ENCODE measurements at places on chromosomes 5 and 9.

DNA sequence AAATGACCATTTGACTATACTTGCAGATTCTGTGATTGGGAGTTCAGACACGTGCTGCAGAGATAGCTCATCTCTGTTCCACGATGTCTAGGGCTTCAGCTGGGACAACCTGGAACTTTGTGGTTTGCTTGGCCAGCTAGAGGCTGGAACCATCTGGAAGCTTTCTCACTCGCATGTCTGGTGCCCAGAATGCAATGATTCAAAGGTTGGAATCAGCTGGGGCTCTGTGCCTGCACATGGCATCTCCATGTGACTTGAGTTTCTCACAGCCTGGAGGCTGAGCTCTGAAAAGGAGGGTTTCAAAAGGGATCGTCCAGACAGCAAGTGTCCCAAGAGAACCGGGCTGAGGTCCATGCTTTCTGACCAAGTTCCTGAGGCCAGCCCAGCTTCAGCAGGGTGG, 465.2 kb downstream of the GADD45G start:
- no peak for DNase-seq

- no peak for DNase-seq
These were observed 14.2 kb downstream of the AHRR start for GRCh38 chr5:335740-336038.

DNA sequence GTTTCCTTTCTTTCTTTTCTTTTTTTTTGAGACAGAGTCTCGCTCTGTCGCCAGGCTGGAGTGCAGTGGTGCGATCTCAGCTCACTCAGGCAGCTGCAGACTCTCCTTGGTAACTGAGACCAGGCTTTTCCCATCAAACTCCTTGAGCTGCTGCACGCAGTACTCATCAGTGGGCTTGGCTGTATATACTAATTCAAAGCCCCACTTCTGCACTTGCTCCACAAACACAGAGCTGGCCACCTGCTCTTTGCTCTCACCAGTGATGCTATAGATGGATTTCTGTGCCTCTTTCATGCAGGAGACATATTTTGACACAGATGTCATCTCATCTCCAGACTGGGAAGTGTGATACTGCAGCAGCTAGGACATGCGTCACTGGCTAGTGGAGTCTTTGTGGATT, 252.7 kb downstream of the AP3B1 start:
- DNase-seq, result no peak

- DNase-seq, result peak; percentile 27
These were observed 14.4 kb downstream of the FGD3 start for GRCh38 chr9:92961627-92962302.

DNA sequence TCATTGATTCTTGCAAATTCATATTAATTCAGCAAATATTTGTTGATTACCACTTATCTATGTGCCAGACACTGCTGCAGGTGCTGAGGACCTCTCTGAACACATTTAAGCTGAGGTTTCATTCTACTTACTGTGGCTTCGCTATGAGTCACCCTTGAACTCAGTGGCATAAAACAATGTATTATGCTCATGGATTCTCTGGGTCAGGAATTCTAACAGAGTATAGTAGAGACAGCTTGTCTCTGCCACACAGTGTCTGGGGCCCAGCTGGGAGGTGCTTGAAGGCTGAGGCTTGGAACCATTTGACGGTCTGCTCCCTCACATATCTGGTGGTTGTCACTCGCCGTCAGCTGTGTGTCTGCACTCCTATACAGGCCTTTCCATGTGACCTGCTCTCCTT, 124.3 kb upstream of the NR3C1 start:
- DNase-seq, result no peak

DNA sequence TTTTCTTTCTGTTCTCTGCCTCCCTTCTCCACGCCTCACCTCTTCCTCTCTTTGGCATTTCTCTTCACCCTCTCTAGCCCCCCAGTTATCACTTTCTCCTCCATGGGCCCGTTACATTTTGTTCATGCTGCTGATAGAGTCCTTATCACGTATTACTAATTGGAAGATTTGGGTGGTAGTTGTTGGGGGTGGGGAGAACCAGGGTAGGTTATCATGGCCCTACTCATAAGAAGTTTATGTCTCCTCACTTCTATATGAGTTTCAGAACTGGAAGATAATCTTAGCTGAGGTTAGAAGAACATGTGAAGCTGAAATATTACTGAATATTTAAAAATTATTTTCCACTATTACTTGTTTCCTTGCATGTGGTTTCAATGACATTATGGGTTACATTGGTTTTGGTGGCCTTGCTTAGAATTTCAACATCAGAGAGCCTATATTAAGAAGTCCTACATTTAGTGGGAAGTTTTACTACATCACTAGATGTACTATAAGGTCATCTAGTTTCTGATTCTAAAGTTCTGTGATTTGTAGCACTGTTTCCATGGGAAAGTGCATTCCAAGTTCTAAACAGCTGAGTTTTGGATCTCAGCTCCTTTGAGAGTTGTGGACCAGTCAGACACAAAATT, 36.8 kb downstream of the PIP5K1B start:
- DNase-seq, result no peak
